ENCODE measurements at places on chromosomes 16 and 17. TPM values are rescaled to one million over a fixed set of nuclear protein-coding genes. Genes with fewer than 3 reads are reported as not detected.
A peak's percentile ranks its signal among the peaks of the same experiment; 100 is the strongest.

Gene HAP1
- not detected for total RNA-seq

Gene TMC7
- not detected for total RNA-seq

DNA sequence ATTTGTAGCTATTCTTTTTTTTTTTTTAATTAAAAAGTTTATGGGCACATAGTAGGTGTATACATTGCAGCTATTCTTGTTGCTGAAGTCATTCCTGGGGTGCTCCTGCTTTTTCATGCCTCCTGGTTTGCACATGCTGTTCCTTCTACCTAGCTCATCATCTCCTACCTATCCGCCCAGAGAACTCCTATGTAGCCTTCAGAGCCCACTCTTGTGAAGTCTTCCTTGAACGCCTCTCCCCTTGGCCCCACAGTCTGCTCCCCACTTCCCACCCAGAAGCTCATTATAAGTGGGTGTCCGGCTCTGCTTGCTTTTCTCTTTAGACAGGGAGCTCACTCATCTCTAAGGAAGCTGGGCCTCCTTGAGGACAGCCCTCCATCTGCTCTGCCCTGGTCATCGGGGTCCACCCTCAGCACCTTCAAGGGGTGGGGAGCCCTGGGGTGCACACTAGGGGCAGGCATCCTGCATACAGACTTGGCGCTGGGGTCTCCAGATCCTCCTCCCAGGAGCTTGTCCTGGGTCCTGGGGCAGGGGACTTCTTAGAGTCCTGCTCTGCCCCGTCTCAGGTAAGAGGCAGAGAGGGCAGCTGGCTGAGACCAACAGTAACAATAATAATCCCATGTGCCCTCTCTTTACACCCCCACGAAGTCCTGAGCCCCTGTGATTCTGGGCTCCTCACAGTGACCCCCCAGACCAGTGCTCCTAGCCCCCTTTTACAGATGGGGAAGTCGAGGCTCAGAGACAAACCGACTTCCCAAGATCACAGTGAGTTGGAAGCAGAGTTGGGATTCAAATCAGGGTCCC, 3.5 kb upstream of the B9D1 start:
- no peak overlapping the region for H3K27ac ChIP-seq
- no peak for DNase-seq
- peaks cover 21% of the 10 kb centered on the region for H3K4me1 ChIP-seq
- H3K27me3 ChIP-seq, result no peaks in the 10 kb centered on the region
- H3K4me3 ChIP-seq, result no peak overlapping the region

DNA sequence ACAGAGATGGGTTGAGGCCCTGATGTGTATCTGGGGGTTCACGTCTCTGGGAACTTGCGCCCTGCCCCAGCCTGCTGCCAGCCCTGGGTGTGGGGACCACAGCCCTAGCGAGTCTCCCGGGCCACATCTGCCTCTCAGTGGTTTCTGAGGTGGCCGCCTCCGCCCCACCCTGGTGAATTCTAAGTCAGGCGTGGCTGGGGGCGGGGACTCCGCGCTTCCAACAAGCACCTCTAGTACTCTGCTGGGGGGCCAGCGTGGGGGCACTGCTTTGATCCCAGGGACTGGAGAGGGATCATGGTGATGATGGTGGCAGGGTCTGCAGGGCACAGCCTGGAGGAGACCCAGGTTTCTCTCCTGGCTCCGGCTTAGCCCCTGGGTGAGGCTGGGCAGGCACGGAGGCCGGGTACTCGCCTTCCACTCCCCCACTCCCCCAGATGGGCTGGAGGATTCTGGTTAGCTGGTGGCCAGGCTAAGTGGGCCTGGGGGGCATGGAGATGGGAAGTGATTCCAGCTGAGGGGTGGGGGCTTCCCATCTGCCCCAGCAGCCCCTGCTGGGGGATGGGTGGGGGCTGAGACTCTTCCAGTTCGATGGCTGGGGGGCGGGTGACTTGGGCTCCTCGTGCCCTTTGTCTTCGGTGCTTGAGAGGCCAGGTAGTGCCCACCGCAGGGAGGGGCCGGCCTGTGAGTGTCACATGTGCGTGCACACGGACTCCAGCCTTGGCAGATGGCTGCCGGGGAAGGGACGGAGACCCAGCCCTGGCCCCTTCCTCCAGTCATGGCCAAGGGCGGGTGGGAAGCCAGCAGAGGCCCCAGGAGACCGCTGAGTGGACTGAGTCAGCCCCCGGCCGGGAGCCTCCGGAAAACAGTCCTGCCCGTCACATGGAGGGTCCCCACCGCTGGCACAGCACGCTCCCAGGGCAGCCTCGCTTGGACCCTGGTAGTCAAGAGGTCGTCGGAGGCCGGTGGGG, 3.9 kb downstream of the GLIS2 start:
- no peaks in the 10 kb centered on the region for H3K36me3 ChIP-seq
- no peak overlapping the region for H3K4me3 ChIP-seq
- H3K27me3 ChIP-seq, result no peaks in the 10 kb centered on the region
- H3K27ac ChIP-seq, result no peak overlapping the region
- H3K4me1 ChIP-seq, result no peaks in the 10 kb centered on the region

- peaks cover 7% of the 10 kb centered on the region for H3K4me1 ChIP-seq
- H3K27me3 ChIP-seq, result no peaks in the 10 kb centered on the region
- no peak for DNase-seq
- no peaks in the 10 kb centered on the region for H3K36me3 ChIP-seq
- H3K27ac ChIP-seq, result no peak overlapping the region
These were observed 1.7 kb upstream of the NOS2 start for GRCh38 chr17:27802033-27802432.

DNA sequence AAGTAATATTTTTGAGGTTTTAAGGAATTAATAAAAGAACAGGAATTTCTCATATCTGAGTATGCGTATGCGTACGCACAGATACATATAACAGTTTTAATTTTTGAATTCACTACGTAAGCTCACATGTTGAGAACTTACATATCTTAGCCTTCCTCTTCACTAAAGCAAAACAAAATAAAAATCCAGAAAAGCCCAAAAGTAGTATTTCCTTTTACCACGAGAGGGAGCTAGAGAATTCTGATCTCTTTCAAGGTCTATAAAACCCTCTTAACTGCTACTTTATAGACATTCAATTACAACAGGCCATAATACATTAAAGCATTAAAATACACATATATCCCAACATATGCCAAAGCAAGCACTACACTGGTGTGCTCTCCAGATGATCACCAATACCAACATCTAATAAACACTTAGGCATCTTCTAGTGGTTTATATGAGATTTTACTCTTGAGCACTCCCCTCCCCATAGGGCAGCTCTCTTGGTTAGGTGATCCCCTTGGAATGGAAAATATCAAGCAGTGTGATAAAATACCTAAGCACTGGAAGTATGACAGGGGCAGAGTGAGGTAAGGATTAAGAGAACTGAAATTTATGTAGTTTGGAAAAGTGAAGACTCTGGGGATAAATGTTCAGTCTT, 94.0 kb downstream of the SKAP1 start:
- H3K27ac ChIP-seq, result no peak overlapping the region
- no peak overlapping the region for H3K4me3 ChIP-seq
- no peaks in the 10 kb centered on the region for H3K36me3 ChIP-seq
- peak; percentile 66 for DNase-seq
- no peaks in the 10 kb centered on the region for H3K4me1 ChIP-seq

DNA sequence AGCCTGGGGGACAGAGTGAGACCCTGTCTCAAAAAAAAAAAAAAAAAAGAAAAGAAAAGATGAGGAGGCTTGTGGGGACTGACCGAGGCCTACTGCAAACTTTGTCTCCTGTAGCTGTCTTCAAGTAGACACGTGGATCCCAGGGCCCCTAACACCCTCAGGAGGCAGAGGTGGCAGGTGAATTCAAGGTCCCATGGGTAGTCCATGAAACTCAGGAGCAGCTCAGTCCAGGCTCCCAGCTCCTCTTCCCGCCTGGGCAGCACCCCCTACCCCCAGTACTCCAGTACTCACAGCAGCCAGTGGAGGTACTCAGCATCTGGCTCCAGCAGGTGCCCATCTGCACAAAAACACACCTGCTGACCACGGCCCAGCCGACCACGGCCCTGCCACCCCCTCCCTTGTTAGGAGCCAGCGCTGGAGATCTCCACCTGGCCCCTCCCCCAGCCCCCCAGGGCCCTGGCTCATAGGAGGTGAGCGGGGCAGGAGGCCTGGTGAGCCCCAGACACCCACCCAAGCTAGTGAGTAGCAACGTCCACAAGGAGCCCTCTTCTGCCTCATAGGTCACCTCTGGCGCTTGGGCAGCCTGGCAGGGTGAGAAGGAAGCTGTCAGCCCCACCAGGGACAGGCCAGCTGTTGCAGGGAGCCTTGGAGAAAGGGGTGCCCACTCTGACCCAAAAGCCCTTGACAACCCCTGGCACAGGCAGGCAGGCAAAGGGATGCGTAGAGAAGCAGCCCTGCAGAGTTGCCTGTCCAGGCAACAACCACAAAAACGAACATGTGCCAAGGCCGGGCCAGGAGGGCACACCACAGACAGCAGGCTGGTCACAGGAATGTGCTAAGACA, 3.8 kb downstream of the MRPL38 start:
- H3K36me3 ChIP-seq, result peaks cover 9% of the 10 kb centered on the region
- H3K4me1 ChIP-seq, result peaks cover 5% of the 10 kb centered on the region
- H3K27me3 ChIP-seq, result no peaks in the 10 kb centered on the region
- DNase-seq, result no peak
- no peak overlapping the region for H3K4me3 ChIP-seq
- no peak overlapping the region for H3K27ac ChIP-seq

DNA sequence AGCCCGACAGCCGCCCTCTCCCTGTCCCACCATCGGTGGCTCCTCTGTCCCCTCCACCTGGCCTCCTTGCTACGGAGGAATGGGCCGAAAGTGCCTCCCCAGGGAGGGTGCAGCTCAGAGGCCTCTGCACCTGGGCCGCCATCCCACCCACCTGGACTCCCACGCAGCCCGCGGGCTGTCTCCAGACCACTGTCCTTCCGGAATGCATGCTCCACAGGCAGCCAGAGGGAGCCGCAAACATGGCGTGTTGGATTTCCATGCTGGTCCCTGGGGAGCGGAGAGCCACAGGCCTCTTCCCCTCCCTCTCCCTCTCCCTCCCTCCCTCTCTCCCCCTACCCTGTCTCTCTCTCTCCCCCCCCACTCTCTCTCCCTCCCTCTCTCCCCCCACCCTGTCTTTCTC, 3.0 kb downstream of the SSTR5 start:
- H3K36me3 ChIP-seq, result no peaks in the 10 kb centered on the region
- no peaks in the 10 kb centered on the region for H3K4me1 ChIP-seq
- no peak for DNase-seq
- no peak overlapping the region for H3K27ac ChIP-seq
- no peaks in the 10 kb centered on the region for H3K27me3 ChIP-seq

DNA sequence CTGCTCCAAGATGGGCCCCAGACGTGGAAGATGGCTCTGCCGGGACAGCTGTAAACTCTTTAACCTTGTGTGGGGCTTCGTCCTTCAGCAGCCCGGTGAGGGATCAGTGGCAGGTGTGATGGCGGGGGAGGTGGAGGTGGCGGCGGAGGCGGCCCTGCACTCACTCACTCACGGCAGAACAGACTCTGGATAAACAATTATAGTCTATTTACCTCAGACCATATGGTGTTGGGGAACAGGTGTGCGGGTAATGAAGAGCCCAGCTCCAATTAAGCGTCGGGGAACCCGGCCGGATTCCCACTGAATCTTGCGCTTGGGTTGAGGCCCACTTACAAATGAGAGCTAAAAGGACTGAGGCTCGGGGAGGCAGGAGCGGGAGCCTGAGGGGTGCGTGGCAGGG, 104.3 kb upstream of the SDK2 start:
- H3K4me3 ChIP-seq, result no peak overlapping the region
- no peaks in the 10 kb centered on the region for H3K4me1 ChIP-seq
- H3K27ac ChIP-seq, result no peak overlapping the region

Data from naive thymus-derived CD4-positive, alpha-beta T cell (primary cell).